HL-60 (cell line): ENCODE measurements at places on chromosomes 7 and 10.

DNA sequence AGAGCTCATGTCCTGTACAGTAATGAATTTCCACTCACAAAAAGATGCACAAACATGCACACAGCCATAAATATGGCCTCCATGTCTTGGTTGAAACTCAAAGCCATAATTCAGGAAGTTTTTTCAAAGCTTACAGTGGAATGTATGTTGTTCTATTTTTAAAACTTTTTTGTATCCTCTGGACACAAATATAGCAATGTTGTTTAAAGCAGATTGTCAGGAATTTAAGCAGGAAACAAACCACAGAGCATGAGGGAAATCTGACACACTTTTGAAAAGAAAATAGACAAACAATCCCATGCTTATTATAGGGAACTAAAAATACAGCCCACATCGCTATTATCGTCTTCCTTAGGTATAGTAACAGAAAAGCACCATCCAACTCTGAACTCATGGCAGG, 21.5 kb downstream of the LRRN3 start:
- DNase-seq = no peak

DNA sequence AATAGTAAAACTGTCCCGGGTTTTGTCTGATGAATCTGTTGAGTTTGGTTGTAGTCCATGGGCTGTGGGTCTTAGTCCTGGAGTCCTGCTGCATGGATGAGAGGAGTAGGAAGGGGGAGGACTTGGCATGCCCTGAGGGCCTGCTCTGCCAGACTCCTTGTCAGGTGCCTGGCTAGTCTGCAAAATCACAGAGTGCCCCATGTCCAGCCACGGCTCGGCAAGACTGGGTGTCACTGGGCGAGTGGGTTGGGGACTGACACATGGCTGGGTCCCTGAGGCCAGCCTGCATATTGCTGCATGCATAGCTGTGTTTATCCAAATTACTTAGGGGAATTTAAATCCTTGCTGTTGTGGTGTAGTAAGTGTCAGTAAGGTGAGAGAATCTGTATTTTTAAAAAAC, 9.7 kb downstream of the MINDY4 start:
- no peak for DNase-seq

GRCh38 chr10:60566096-60566495, 176.4 kb upstream of the ANK3 start:
- no peak for DNase-seq

DNA sequence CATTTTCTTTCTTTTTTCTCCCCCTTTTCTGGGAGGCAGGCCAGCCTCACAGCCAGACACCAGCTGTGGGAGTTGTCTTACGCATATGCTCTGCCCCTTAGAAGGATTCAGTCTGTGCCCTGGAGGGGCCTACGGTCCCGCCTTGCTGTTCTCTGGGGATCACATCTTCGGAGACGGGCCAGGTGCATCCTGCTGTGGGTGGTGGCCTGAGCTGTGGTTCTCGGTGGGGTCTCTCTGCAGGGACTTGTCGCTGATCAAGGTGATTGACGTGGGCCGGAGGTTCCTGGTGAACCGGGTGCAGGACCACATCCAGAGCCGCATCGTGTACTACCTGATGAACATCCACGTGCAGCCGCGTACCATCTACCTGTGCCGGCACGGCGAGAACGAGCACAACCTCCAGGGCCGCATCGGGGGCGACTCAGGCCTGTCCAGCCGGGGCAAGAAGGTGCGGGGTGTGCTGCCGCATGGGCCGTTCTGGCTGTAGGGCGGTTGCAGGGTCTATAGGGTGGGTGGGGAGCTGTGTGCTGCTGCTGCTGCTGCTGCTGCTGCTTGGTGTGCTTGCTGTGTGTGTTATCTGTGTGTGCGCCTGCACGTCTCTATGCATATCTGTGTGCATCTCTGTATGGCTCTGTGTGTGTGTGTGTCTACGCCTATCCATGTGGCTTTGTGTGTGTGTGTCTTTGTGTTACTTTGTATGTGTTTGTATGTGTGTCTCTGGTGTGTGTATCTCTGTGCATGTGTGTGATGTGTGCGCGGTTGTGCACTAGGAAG, 17.9 kb downstream of the PFKFB3 start:
- no peak for DNase-seq

DNA sequence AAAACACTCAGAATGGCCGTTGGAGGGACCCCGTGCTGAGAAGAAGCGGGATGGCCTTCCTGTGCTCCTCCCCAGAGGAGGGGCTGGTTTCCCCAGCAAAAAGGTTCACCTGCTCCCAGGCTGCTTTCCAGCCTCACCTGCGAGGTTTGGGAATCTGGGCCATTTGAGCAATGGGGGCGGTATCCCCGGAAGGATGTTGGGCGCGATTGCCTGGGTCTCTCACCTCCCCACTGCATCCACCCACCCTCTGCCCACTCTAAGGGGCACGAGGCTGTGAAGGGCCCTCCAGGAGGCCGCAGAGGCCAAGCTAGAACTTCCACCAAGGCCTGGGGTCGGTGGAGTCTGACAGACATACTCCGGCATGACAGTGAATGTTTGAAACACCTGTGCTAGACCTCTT, 147.6 kb downstream of the PAXIP1 start:
- DNase-seq = no peak

- DNase-seq = no peak
These were observed 32.3 kb downstream of the GPR22 start for GRCh38 chr7:107502154-107502553.

DNA sequence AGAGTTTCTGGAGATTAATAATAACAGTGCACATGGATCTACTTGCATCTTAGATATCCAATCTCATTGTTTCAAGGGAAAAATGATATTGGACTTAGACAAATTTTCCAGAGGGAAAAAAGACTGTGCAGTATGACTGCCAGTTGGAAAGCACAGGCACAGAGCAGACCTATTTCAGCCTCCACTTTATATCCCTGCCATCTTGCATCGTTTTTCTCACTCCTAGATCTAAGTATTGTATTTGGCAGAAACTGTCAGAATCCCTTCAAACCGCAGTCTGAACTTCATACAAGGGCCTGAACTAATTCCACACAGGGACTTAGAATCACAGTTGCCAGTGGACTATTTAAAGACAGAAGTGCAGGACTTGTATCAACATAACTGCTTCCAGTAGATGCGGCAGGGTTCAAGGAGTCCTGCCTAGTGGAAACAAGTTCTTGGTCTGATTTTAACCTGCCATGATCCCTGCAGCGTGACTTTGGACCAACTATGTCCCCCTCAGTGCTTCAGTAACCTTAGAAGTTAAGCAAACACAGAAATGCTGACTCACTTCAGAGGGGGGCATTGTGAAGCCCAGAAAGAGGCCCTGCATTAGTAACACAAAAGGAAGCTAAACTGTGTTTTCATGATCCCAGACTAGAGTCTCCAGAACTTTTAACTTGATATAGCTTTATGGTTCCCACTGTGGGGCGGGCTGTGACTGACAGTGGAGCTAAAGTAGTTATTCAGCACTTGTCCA, 95.7 kb upstream of the PALS2 start:
- DNase-seq = no peak

- no peak for DNase-seq
These were observed 22.3 kb downstream of the KLHDC10 start for GRCh38 chr7:130092598-130092997.

- no peak for DNase-seq
These were observed 1226.7 kb upstream of the LRRN3 start for GRCh38 chr7:109864230-109864629.

- DNase-seq = no peak
These were observed 313.9 kb upstream of the ZNF32 start for GRCh38 chr10:43962346-43963191.

- no peak for DNase-seq
These were observed 86.5 kb downstream of the GSDME start for GRCh38 chr7:24670782-24671181.

DNA sequence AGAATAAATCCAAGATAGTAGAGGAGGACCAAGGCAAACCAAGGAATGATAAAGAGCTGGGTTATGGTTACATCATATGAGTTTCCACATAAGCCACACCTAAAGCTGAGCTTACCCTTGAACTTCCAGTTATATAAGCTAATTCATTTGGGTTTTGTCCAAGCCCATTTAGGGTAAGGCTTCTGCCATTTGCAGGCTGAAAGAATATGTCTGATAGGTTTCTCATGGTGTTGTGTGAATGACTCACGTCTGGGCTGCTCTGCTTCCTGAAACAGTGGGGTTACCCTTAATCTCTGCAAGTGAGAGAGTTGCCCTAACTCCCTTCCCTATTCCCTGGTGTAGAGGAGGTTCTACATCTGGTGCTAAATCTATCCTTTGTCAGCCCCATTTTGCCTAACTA, 60.8 kb downstream of the PTTG1IP2 start:
- DNase-seq = no peak

GRCh38 chr7:46133072-46133471, 212.0 kb upstream of the IGFBP3 start:
- no peak for DNase-seq

- DNase-seq = no peak
These were observed 76.7 kb upstream of the MKX start for GRCh38 chr10:27822301-27822700.

GRCh38 chr10:76432016-76433012, 1000.9 kb downstream of the LRMDA start:
- DNase-seq = no peak

DNA sequence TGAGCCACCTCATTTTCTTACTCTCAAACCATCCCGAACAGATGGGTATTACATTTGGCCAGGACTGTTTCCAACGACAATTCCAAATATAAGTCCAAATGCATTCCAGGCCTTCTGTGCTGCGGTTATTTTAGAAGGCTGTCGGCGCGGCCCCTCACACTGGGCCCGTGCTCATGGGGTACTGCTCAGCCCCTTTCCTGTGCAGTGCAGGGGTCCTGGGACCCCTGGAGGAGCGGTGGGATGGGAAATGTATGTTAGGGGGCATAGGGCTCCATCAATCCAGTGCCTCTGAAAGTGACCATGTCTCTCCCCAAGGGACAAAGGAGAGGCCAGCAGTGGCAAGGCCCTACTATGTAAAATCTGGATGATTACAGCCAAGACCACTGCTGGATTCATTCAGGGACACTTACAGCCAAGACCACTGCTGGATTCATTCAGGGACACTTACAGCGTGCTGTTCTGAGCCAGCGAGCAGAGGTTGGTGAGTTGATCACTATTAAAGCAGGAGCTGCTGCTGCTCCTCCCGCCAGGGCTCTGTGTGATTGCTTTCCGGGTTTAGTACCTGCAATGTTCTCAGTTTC, 66.3 kb downstream of the CHST15 start:
- no peak for DNase-seq

GRCh38 chr10:109952526-109952925, 29.2 kb upstream of the XPNPEP1 start:
- DNase-seq = no peak

DNA sequence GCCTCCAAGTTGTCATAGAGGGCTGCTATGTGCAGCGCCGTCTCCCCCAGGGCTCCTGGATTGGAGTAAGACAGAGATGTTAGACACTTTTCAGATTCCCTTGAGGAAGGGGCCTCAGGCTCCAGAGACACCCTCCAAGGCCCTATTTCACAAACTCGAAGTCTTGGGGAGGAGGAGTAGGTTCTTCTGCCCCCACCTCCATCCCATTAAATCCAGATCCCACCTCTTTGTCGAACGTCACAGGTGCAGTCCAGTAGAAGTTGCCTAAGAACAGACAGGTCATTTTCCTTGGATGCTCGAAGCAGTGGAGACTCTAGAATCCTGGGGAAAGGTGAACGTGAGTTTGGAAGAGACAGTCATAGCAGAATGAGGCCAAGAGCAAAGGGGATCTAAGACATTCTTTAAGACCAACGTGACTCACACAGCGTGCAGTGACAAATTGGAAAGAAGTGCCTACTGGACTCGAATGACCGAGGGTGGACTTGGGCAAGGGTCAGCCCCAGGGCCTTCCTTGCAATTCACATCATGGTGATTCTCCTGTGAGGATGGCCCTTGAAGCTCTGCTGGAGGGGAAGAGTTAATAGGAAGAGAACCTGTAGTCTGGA, 3.3 kb downstream of the TRPV5 start:
- DNase-seq = no peak
